Cortex of kidney (tissue), 1 donor: ENCODE measurements at places on chromosomes 2 and 18.

DNA sequence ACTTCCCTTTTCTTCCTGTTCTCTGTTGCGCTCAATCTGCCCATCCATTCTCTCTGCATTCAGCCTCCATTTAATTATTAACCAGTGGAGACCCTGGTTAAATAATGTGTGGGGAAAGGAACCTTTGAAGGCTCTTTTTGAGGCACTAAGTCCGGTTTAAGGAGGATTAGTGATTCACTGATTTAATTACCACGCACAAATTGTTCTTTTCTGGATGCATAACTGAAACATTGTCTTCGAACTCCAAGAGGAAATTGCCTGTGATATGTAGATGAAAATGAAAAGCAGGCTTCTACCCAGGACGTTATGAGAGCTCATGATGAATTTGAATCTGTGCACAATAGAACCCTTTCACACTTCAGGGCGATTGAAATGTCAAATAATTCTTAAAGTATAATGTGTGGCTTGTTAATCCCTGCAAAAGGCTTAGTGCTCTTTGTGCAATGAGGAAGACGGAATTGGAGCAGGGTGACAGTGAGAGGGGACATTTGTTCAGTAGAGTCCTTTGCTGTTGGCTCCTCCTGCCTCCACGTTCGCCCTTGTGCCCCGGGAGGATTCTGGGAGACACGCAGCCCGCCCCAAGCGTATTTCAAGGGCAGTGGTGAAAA is 51.1 kb upstream of the ZNF236 start:
- no peak for DNase-seq

- no peak for DNase-seq
Measured at GRCh38 chr2:152587187-152587947, 129.9 kb downstream of the PRPF40A start.

DNA sequence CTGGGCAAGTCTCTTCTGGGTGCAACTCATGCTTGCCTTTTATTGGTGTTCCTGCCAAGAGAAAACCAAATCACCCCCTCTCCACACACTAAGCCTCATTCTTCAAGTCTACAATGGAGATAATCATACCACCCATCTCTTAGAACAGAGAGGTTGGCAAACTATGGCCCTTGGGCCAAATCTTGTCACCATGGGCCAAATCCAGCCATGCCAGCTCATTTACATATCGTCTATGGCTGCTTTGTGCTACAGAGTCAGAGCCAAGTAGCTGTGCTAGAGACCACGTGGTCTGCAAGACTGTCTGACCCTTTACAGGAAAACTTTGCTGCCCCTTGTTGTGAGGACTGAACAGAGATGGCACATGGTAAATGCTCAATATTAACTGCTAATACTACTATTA is 270.3 kb upstream of the PARD3B start:
- no peak for DNase-seq

DNA sequence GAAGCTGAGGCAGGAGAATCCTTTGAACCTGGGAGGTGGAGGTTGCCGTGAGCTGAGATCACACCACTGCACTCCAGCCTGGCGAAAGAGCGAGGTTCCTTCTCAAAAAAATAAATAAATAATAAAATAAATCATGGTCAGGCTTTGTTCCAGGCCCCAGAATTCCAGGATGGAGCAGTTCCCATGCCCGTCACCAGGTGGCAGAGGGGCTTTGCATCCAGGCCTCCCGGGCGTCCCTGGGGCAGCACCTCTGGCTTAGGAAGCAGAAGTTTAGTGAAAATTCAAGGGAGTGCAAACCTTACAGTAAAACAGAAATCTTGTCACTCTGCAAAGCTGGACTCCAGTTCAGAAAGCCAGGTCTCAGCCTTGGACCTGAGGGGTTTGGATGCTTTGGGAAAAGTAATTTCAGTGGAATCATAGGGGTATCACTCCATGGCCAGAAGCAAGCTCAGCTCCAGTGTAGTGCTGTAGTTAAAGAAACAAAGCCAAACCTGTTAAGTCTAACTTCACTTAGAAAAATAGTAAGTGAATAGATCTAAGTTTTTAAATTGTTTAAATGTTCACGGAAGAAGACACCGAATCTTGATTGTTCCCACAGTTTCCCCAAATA is 512.7 kb downstream of the CMPK2 start:
- DNase-seq = no peak

DNA sequence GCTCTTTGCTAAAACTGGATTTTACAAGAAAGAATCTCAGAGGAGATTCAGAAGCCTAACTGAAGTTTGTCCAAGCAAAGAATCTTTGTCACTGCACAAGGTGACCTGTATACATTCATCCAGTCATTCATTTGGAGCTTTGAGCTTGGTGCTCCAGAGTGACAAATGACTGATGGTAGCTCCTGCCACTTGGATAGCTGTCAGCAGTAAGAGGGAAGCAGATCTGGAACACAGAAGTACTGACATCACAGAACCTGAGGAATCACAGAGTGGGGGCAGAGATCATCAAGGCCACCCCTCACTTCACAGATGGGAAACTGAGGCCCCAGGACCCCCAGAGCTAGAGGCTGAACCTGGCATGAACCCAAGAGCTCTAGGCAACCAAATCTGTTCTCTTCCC is 28.8 kb upstream of the IGFBP2 start:
- DNase-seq = no peak

GRCh38 chr18:26071020-26071419 is 19.4 kb downstream of the SS18 start:
- no peak for DNase-seq

- DNase-seq = no peak
Measured at GRCh38 chr18:76457475-76457874, 37.6 kb downstream of the ZNF516 start.

DNA sequence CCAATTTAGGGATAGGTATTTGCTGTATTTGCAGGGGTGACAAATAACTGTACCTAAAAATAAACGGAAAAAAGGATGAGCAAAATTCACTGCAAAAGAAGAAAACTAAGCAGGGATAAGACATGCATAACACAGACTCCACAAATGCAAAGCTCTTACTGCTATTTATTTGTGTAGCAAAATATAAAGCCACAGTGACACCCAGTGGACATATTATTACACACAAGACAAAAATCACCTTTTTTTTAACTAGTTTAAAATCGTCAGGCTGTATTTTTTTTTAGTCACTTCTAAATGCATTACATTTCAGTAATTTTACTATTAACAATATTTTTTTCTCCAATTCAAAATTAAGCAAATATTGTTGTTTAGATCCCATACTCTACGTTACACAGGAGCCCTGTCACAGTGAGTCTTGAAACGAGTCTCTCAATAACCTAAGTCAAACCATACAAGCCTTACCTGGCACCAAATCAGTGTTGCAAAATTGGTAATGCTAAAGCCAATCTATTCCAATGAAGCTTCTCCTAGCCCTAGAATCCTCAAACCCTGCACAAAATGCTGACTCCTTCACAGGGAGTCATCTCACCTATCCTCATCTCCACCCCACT is 23.7 kb downstream of the METTL4 start:
- no peak for DNase-seq

- DNase-seq = no peak
Measured at GRCh38 chr2:130342533-130343275, at the start of gene IMP4. TSS of gene IMP4 (plus strand) at chr2:130342897. CDS start at chr2:130342933, 36 bp downstream.

DNA sequence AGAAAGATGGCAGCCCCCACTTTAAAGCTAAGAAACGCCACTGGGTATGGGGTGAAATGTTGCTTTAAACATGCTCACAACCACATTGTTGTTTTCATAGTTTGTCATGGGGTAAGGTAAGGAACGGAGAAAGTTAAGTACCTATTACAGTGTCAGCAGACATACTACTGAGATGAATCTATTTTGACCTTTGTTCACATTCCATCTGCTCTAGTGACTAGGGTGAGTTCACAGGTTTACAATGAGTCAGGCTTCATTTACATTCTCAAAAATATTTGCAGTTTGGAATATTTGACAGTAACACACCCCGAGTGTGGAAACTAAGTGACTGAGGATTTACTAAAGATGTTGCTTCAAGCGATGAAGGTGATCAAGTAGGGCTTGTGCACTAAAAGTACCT is 428.7 kb upstream of the ACVR2A start:
- DNase-seq = no peak

- DNase-seq = no peak
Measured at GRCh38 chr18:35634323-35634722, 52.8 kb downstream of the GALNT1 start.

DNA sequence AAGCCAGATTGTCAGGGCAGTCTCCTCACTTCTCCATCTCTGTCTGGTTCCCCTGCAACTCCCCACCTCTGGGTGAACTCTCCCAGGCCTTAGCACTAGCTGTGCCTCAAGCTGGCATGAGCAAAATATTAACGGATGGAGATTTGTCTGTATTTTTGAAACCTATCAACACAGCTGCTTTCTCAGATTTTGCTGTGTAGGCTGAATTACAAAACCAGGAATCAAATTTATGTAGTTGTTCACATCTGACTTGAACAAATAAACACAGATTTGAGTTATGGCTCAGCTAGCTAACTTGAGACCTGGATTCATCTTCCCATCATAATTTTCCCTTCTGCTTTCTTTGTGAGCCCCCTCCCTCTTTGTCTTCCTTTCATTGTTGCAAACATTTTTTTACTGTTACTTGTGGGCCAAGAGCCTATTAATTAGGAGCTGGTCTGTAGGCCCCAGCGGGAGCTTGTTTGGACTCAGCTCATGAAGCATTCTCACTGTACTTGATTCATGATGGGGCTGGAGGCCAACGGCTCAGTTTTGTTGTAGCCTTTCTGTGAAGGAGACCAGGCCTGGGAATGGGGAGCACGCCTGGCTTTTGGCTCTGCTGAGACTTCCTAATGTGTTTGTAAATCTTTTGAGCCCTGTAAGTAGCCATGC is 164.1 kb upstream of the GATA6 start:
- no peak for DNase-seq

DNA sequence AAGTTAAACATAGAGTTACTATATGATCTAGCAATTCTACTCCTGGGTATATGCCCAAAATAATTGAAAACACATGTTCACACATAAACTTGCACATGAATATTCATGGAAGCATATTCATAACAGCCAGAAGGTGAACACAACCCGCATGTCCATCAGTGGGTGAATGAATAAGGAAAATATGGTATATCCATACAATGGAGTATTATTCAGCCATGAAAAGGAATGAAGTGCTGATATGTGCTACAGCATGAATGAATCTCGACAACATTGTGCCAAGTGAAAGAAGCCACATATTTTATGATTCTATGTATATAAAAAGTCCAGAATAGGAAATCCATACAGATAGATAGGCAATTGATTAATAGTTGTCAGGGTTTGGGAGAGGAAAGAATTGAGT is 15.9 kb downstream of the COL4A4 start:
- no peak for DNase-seq

DNA sequence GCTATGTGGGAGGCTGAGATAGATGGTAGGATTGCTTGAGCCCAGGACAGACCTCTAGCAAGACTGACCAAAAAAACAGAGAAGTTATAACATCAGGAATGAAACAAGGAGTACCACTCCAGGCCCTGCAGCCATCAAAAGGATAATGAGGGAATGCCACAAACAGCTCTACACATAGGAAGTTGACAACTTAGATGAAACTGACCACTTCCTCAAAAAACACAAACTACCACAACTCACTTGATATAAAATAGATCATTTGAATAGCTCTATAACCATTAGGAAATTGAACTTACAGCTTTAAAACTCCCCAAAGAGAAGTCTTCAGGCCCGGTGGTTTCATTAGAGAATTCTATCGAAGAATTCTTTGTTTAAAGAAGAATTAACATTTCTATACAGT is 12.9 kb upstream of the ESPNL start:
- DNase-seq = no peak

DNA sequence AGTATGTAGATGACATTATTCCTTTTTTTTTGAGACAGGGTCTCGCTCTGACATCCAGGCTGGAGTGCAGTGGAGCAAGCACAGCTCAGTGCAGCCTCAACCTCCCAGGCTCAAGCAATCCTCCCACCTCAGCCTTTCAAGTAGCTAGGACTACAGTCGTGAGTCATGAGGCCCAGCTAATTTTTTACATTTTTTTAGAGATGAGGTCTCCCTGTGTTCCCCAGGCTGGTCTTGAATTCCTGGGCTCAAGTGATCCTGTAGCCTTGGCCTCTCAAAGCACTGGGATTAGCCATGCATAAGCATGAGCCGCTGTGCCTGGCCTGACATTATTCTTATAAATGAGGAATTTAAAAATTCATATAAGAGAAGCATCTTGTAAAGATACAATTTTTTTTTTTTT is 86.9 kb downstream of the FAM117B start:
- no peak for DNase-seq

DNA sequence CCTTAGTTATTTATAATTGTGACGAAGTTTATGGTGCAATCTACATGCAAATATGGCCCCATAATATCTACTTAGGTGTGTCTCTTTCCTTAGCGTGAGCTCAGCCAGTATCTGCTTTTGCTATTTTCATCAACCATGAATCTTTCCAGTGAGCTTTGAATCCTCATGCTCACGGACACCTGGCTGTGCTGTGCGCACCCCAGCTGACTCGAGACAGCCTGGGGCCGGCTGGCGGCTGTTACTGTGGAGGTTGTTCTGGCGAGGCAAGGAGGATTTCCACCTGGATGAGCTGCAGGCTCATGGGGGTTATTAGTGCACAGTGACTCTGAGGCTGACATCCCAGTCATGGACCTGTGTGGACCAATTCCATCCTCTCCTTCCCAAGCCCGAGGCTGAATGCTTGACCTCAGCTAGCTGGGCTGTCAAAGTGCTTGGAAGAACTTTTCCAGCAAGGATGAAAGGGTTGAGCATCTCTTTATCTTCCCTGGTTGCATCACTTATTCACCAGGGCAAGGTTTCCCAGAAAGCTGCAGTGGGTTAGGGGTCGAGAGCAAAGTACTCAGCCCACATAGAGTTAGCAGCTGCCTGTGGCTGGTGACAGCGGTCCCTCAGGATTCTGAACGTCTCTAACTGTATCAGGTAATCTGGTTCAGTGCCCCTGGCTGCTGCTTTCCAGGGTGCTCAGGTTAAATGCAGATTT is 141.7 kb downstream of the ARL4C start:
- DNase-seq = no peak

DNA sequence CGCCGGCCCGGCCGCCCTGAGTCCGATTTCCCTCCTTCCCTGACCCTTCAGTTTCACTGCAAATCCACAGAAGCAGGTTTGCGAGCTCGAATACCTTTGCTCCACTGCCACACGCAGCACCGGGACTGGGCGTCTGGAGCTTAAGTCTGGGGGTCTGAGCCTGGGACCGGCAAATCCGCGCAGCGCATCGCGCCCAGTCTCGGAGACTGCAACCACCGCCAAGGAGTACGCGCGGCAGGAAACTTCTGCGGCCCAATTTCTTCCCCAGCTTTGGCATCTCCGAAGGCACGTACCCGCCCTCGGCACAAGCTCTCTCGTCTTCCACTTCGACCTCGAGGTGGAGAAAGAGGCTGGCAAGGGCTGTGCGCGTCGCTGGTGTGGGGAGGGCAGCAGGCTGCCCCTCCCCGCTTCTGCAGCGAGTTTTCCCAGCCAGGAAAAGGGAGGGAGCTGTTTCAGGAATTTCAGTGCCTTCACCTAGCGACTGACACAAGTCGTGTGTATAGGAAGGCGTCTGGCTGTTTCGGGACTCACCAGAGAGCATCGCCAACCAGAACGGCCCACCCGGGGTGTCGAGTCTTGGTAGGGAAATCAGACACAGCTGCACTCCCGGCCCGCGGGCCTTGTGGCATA is 4.6 kb downstream of the SIX2 start:
- no peak for DNase-seq

- no peak for DNase-seq
Measured at GRCh38 chr2:215418064-215418963, 17.6 kb downstream of the FN1 start.

- DNase-seq = no peak
Measured at GRCh38 chr2:239790313-239790712, 234.8 kb downstream of the NDUFA10 start.

- DNase-seq = no peak
Measured at GRCh38 chr2:176851889-176852483, 360.6 kb upstream of the HNRNPA3 start.

GRCh38 chr2:144132357-144132756 is 387.6 kb downstream of the ZEB2 start:
- no peak for DNase-seq

GRCh38 chr18:8899000-8899399 is 193.6 kb downstream of the MTCL1 start:
- DNase-seq = no peak
